Breast epithelium (tissue), 4 donors: ENCODE measurements at places on chromosomes 2 and 18.

DNA sequence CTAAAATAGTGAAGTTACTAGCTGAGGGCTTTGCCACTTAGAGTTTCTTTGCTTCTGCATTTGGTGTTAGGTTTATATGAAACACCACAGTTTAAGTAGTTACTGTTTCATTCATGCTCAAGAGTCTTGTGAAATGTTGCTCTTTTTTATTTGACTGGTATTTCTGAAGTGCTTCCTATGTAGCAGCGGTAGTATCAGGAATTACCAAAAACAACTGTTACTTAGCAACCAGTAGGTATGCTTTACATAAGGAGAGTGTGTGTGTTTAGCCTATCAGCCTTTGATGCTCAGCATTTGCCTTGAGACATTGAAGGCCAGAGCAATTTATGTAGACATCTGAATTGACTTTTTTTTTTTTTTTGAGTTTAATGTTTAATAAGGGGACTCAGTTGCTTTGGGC lies 3.6 kb downstream of the DIS3L2 start:
- H3K4me1 ChIP-seq: no peaks in the 10 kb centered on the region
- H3K36me3 ChIP-seq: no peaks in the 10 kb centered on the region
- H3K27me3 ChIP-seq: no peaks in the 10 kb centered on the region
- H3K27ac ChIP-seq: no peak overlapping the region
- DNase-seq: no peak
- no peak overlapping the region for H3K4me3 ChIP-seq

- no peaks in the 10 kb centered on the region for H3K36me3 ChIP-seq
- no peak overlapping the region for H3K27ac ChIP-seq
- H3K4me1 ChIP-seq: no peaks in the 10 kb centered on the region
- no peak overlapping the region for H3K4me3 ChIP-seq
- H3K27me3 ChIP-seq: peaks cover 3% of the 10 kb centered on the region
Observed at GRCh38 chr2:5618271-5618670, 73.9 kb upstream of the SOX11 start.

DNA sequence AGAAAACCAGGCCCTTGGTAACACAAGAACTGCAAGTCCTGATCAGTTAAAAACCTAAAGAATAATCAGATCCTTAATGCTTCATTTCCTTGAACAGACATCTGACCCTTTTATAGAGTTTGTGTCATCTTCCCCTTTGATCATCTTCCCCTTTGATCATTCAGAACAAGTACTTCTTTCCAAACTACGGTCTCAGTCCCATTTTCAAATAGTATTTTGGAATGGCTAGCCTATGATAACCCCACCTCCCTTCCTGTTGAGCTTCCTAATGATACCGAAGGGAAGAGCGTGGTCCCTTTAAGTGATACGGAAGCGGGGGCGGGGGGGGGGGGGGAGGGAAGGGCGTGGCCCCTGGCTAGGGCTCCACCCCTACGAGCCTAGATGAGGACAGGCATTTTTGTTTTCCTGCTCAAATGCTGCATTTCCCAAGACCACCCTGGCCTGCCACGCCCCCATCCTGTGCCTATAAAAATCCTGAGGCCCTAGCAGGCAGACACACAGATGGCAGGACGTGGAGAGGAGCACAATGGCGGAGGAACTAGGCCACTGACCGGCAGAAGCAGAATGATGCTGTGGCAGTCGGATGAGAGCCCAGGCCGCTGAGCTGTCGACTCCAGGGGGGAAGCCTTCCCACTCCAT lies 24.1 kb upstream of the CHRNA1 start:
- no peaks in the 10 kb centered on the region for H3K4me1 ChIP-seq
- H3K4me3 ChIP-seq: no peak overlapping the region
- H3K27me3 ChIP-seq: no peaks in the 10 kb centered on the region
- no peak overlapping the region for H3K27ac ChIP-seq

DNA sequence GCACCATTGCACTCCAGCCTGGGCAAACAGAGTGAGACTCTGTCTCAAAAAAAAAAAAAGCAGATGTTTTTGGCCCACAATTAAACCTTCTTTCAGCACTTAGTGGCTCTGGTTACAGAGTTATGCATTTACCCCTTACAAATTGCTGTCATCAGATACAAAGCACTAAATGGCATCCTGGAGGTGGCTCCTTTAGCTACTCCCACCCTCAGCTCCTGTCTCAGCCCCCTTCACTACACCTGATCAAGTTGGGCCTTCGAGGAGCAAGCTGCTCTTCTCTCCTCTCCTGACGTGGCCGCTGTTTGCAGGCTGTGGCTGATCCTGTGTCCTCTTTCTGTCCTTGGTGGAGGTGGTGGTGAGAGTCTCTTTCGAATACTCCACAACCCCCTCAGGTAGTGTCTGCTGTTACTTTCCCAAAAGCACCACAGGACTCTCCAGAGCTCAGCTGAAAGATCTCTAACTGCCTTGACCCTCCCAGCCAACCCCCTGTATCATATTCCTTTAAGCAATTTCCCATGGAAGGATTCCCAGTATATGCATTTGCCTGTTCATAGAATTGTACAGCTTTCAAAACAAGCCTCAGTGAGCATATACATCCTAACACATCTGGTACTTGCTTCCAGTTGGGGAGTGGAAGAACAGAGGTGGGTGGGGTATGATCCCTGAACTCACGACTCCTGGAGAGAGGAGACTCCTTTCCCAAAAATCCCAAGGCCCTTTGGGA lies 285.9 kb downstream of the CLIP4 start:
- no peak overlapping the region for H3K27ac ChIP-seq
- no peak overlapping the region for H3K4me3 ChIP-seq
- H3K27me3 ChIP-seq: no peaks in the 10 kb centered on the region
- H3K36me3 ChIP-seq: no peaks in the 10 kb centered on the region
- DNase-seq: no peak
